Fibroblast of upper back skin (primary cell): ENCODE measurements at places on chromosomes 6 and 20.

GRCh38 chr6:169164986-169165385 lies 88.7 kb downstream of the THBS2 start:
- no peak for DNase-seq

DNA sequence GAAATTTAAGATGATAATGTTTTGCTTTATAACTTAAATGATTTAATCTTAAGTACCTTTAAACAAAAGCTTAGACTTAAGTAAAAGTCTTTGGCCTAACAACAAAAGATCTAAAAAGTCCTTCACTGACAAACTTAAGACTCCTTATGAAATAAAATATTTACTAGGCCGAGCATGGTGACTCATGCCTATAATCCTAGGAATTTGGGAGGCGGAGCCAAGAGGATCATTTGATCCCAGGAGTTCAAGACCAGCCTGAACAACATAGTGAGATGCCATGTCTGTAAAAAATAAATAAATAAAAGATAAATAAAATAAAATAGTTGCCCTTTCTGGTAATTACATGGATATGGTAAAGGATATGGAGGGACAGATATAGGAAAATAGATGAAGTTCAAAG lies 12.4 kb downstream of the KATNA1 start:
- DNase-seq, result peak; percentile 46

- DNase-seq, result no peak
Measured at GRCh38 chr6:157994125-157994795, 12.6 kb downstream of the SYNJ2 start.

DNA sequence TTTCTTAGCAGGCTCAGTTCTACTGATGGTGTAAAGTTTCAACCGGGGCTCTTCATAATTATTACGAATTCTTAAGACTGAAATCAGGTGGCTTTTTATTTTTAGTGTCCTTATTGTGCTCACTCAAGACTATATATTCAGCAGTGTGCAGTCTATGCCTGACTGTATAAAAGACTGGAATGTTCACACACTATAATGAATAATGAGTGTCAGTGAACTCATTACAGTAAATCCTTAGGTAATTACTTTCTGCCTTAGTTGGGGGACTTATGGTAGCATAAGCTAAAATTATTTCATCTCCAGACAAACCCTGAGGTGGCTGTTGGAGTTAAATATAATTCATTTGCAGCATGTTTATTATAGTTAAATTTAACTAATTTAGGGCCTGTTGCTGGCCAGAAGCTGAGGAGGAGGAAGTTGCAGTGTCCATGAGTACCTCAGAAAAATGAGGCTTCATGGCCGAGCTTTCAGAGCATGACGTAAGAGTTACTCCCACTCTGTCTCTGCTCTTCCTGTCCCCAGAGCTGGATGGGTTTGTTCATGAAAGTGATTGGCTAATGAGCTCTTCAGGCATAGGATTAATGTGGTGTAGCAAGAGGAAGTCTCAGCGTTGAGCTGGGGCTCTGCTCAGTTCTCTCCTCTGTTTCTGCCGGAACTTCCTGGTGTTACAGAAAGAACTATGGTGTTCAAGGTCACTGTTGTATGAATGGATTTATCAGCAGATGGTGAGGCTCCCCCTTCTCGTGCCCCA lies 335.7 kb downstream of the NRN1 start:
- DNase-seq, result peak; percentile 66

- peak; percentile 48 for DNase-seq
Measured at GRCh38 chr6:9766240-9766915, 648.5 kb downstream of the TFAP2A start.

GRCh38 chr6:29564875-29565274 lies 5.3 kb upstream of the UBD start:
- DNase-seq, result no peak

- DNase-seq, result peak; percentile 46
Measured at GRCh38 chr6:112372226-112372806, 25.2 kb downstream of the RFPL4B start.

GRCh38 chr6:3885262-3886036 lies 36.3 kb downstream of the FAM50B start:
- DNase-seq, result no peak

DNA sequence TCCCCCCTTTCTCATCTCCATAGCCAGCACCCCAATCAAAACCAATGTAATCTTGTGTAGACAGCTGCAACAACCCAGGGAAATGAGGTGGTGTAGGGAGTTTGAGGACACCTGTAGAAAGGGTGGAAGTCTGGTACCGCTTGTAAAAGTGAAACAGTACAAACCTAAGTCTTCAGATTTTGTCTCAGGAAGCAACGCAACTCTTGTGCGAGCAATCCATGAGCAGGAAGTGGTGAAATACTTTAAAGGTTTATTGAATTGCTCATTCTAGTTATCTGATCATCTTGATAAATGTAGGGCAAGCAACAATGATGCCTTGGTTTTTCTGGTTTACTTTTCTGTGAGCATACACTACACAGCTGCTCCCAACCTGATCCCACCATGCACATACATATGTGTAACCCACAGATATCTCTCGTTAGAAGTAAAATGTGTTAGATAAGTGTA lies 71.1 kb upstream of the THEMIS start:
- peak; percentile 85 for DNase-seq

GRCh38 chr6:156731396-156731795 lies 45.8 kb upstream of the ARID1B start:
- peak; percentile 58 for DNase-seq

- no peak for DNase-seq
Measured at GRCh38 chr20:53352727-53353440, 240.8 kb downstream of the ZNF217 start.

- no peak for DNase-seq
Measured at GRCh38 chr6:21611485-21611884, 17.9 kb downstream of the SOX4 start.

GRCh38 chr20:50026746-50027575 lies 44.2 kb downstream of the SNAI1 start:
- no peak for DNase-seq

DNA sequence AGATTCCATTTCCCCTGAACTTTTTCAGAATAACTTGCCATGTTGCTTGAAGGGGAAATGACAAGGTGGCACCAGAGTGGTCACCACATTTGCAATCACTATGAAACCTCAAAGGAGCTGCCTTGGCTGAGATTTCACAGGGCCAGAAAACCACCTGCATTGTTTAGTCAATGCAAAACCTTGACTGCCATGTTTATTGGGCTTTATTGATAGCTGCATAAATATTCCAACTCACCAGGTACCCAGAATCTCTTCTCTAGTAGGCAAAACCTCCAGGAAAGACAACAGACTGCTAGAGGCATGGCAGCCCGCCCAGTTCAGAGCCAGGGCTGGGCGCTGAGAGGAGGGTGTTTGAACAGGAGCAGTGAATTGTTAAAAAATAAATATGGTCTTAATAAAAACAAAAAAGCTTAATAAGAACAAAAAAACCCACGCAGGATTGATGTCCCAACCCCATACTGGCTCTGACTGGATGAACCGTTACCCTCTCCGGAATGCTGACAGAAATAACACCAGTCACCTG lies 375.6 kb downstream of the ZFAND3 start:
- no peak for DNase-seq

GRCh38 chr6:106076139-106076538 lies 10.0 kb upstream of the PRDM1 start:
- DNase-seq, result no peak

DNA sequence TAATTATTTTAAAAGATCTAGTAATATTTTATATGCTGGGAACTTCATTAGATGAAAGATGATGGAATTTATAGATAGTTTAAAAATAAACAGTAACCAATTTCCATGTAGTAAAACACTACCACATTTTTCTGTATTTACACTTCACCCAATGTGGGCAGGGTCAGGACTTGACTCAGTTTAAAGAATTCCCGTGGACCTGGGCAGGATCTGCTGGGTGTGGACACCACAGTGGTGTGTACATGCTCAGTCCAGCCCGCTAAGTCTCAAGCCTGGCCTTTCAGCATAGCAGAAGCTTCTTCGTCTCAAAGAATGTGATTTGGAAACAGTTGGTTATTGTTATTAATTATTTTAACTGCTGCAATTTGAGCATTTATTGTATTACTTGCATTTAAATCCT lies 364.2 kb downstream of the SYNE1 start:
- DNase-seq, result peak; percentile 15

- DNase-seq, result no peak
Measured at GRCh38 chr6:138440758-138441357, 36.8 kb downstream of the HEBP2 start.

- DNase-seq, result no peak
Measured at GRCh38 chr20:36441027-36441414, 100.3 kb upstream of the MYL9 start.

DNA sequence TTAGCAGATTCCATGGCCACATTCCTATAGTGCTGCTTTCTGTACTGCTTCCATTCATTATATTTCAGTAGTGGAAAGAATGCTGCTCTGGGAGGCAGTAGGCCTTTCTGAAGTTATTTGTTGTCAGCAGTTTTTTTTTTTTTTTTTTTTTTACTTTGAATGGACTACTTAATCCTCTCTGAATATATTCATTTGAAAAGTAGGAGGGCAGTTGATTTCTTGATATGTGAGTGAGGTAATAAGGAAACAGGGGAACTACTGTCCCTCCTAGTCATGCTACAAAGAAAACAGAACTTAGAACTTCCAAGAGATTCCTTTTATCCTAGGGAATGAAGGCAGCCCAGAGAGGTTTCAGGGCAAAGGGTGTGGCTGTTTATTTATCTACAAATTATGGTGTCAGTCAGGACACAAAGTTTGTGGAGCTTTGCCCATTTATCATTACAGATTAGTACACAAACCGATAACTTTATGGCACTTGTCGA lies 155.9 kb downstream of the JARID2 start:
- DNase-seq, result no peak

GRCh38 chr6:121539439-121539838 lies 104.0 kb downstream of the GJA1 start:
- DNase-seq, result no peak

DNA sequence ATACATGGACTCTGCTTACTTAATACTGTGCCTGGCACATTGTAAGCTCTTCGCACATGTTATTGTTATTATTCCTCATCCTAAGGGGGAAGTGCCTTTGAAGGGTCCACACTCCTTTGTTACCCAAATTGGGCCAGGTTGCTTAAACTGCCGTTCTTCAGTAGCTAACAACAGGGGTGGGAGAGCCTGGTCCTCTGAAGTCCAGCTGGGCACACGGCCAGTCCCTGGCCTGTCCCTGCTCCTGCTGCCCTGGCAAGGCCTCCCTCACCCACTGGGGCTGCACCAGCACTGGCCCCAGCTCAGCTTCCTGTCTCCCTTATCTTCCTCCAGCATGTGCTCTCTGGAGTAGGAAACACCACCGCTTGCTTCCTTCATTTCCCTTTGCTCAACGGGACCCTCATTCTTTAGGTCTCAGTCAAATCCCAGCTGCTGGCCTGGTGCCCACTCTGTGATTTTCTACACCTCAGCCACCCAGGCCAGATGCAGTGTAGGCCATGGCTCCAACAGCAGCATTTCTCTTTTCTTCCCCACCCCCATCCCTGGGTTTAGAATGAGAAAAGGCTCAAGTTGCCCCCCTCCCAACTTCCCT lies 5.5 kb upstream of the PROCR start:
- DNase-seq, result peak; percentile 31

DNA sequence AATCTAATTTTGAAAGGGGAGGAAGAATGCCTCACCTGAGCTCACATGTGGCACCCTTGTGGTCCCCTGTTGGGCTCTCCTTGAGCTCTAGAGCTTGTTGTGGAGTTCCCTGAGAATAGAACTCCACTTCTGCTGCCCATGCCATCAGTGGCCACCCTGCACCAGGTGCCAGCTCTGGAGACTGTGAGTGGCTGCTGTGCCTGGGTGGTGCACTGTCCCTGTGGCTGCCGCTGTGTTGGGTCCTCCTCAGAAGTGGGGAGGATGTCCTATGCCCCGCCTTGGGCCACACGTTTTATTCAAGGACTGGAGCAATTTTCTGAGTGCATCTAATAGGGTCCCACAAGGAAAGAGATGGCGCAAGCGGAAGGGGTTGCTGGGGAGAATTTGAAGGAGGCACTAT lies 67.9 kb upstream of the MAP3K7 start:
- DNase-seq, result no peak

GRCh38 chr6:56766806-56767178 lies 124.1 kb upstream of the DST start:
- peak; percentile 84 for DNase-seq

- peak; percentile 74 for DNase-seq
Measured at GRCh38 chr20:14245368-14245970, 91.9 kb downstream of the FLRT3 start.

- peak; percentile 53 for DNase-seq
Measured at GRCh38 chr6:134809130-134809529, 140.8 kb downstream of the ALDH8A1 start.

- peak; percentile 87 for DNase-seq
Measured at GRCh38 chr20:63698739-63699465, 2.5 kb downstream of the TNFRSF6B start.

DNA sequence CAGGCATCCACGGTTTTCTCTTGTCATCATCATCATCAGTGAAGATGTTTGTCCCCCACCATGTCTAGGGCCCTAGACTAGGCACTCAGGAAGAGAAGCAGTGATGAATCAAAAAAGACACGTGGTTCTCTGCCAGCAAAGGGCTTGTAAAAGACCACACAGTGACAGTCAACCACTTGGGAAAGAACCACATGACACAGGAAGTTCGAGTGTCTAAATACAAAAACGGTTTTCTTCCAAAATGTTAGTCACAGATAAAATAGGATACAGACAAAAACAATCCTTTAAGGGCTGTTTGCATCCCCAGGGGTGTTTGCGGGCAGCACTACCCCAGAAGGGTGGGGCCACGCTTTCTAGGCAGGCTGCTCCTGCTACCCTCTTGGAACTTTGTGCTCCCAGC lies 356.8 kb upstream of the AGPAT4 start:
- DNase-seq, result no peak

DNA sequence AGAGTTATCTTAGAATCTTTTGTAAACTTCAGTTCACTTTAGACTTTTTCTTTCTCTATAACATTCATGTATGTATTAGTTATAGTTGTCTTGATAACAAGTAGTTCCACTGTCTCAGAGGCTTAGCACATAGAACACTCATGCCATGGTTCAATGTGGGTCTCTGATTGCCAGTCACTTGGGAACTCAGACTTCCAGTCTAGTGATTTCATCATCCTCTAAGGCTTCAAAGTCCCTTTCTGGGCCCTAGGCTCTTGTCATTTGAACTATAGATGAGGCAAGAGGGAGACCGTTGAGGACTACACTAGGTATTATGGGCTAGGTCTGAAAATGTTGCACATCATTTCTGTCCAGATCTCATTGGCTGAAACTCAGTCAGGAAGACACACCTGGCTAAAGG lies 8.4 kb upstream of the EEF1E1 start:
- no peak for DNase-seq

DNA sequence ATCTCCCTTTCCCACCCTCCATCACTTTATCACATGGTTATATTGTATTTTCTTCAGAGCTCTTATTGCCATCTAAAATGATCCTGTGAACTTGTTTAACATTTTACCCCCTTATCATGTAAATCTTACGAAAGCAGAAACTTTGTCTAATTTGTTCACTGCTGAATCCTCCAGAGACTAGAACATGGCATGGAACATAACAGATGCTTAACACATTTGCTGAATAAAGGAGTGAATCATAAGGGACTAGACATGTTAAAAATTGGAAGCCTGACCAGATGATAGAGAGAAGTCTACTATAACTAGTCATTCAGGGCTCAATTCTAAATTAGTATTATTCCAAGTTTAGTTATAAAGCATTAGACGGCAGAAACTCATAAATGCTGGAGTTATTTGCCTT lies 73.3 kb downstream of the MAN1A1 start:
- peak; percentile 72 for DNase-seq

GRCh38 chr20:11642866-11643265 lies 274.8 kb upstream of the BTBD3 start:
- DNase-seq, result no peak
